Esophagus muscularis mucosa (tissue), 4 donors: ENCODE measurements at places on chromosomes 3 and 15. TPM values are rescaled to one million over a fixed set of nuclear protein-coding genes. Genes with fewer than 3 reads are reported as not detected.

GRCh38 chr15:60583946-60584345 is 105.0 kb upstream of the ICE2 start:
- DNase-seq = no peak

DNA sequence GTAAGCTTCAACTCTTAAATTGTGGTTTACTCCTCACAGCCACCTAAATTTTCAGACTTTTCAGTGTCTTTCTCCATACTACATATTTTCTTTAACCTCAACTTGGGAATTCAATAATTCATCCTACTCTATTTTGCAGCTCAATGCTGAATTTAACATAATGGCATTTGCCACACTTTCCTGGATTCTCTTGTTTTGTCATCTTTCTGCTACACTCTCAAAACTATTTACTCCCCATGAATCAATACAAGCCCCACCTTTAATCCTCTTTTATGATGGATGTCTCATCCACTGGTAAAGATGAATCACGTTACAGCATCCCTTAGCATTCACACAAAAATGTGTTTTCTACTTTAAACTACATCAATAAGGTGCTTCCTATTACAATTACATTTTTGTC is 19.6 kb upstream of the CHMP2B start:
- DNase-seq = no peak

DNA sequence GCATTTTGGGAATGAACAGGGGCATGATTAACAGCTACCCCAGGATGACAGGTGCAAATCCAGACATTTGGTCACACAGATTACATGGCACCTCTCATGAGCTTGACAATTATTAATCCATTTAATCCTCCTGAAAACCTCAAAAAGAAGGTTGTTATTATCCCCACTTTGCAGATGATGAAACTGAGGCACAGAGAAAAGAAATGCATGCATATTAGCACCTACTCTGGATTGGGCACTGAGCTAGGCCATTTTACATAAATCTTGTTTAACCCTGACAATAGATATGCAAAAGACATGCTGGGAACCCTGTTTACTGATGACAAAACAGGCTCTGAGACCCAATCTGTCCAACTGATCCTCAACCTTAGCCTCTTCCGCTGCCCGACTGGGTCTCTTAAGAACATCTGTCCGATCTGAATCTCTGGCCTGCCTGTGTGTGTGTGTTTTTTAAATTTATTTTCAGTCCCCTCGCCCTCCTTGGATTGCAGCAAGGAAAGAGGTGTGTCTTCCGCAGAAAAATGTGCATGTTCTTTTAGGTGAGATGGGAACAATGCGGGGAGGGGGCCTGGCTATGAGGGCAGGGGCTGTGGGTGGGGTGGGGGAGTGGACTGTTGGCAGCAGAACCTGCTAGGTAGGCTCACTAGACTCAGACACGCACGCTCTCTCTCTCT is 162.5 kb downstream of the WNT7A start:
- DNase-seq = no peak

GRCh38 chr15:64461721-64462162 is 1.4 kb downstream of the ZNF609 start:
- no peak for DNase-seq

GRCh38 chr3:97996988-97997387 is 24.8 kb upstream of the RIOX2 start:
- DNase-seq = no peak

DNA sequence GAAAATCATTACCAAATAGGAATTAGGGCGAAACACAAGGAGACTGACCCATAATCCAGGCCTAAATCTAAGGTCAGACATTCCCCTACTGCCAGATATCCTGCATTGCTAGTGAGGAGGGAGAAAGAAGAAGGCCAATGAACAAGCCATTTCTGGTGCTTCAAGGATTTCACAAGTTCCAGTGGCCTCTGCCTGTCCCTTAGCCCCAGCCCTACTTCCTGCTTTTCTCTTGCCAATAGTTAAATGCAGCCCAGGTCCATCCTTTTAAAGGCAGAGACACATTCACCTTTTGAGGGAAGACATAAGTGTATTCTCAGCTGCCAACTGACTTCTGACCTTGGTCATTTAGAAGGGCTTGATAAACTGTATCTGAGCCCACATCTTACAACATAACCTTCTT is 135.8 kb downstream of the ZNF621 start:
- no peak for DNase-seq

GRCh38 chr3:54876694-54877093 is 51.2 kb downstream of the LRTM1 start:
- no peak for DNase-seq

DNA sequence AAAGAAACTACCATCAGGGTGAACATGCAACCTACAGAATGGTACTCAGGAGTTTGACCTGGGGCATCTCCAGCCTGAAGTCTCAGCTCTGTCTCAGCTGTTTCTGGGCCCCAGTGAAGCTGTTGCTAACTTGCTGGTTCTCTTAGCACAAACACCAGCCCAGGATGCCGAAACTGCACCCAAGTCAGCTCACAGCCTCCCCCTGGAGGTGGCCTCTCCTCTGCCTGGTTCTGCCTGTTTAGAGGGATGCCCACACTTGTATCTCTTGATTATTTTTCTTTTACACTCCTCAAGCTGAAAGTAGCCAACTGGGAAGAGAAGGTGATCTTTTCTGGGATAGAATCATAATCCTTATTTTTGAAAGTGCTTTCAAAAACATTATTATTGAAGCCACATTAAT is 289.0 kb upstream of the RASGRP1 start:
- DNase-seq = no peak

DNA sequence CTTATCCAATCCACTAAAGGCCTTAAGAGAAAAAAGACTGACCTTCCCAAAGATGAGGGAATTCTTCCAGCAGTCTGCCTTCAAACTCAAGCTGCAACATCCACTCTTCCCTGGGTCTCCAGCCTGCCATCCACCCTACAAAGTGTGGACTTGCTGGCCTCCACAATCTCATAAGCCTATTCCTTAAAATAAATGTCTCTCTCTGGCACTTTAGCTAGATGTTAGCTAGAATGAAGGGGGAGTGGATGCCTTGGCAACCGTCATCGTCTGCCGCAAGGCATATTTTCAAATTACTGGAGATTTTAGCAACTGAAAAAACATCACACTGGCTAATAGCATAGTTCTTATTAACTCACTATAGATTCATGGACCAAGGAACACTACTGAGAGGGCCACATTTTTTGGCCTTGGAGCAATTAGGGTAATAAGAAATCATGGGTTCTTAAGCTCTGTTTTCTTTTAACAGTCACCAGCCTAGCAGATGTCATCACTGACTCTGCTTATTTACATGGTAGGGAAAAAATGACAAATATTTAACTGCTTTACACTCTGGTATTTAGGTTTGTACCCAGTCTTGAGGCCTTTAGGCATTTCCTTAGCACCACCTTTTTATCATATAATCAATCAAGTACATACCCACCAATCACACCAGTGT is 245.3 kb downstream of the MYRIP start:
- DNase-seq = no peak

DNA sequence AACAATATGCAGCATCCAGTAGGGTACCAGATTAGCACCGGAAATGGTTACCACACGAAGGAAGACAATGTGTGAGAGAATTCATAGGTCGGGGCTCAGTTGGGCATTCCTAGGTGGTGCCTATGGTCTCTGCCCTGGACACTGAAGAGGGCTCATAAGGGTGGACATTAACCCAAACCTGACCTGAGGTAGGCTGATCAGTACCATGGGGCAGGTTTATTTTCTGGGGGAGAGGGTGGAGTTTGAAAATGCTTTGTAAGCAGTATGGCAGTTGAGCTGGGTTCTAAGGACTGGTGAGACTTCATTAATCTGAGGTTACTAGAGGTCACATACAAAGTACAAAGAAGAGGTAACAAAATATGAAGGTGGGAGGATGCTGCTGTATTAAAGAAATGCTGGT is 68.4 kb downstream of the RPL22L1 start:
- no peak for DNase-seq

DNA sequence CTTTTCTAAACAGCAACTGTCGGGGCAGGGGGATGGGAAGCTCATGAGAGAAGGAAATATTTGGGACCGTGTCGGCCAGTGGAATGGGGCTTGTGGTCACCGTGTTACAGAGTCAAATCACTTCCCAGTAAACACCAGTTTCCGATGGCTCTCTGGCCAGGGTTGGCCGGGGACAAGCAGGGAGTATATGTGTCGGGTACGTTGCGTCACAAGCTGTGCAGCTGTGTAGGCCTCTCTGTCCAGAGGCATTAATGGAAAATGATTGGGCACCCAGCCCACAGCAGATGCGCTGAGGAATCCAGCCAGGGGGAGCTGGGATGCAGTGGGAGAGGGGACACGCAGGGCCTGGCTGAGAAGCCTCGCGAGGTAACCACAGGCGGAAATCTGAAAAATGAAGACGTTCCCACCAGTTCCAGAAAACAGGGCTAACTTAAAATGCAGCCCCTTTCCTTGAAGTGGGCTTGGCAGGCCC is 15.8 kb upstream of the ALDH1A3 start:
- DNase-seq = no peak

- DNase-seq = no peak
These were observed 330.8 kb upstream of the AGTR1 start for GRCh38 chr3:148366743-148367410.

DNA sequence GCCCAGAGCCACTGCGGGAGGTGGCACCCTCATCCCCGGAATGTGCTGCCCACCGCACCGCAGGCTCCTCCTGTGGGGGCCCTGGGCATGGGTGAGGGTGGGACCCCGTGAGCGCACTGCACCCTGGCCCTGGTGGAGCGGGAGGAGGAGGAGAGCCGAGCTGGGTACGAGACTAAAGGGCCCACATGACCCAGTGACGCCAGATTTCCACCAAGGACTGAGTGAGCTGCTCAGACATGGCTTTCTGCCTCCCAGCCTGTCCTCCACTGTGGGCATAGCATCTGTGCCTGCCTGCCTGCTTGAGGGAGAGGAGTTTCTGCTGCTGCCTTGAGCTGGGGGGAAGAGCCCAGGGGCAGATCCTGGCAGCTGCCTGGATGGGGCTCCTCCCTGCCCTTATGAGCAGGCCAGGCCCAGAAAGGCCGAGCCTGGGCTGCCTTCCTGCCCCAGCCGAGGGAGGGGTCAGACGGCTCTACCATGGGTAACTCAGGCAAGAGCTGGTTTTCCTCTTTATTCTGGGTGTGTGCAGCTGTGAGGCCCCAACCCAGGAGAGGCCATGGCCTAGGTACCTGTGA is 88.4 kb downstream of the VGLL4 start:
- no peak for DNase-seq

DNA sequence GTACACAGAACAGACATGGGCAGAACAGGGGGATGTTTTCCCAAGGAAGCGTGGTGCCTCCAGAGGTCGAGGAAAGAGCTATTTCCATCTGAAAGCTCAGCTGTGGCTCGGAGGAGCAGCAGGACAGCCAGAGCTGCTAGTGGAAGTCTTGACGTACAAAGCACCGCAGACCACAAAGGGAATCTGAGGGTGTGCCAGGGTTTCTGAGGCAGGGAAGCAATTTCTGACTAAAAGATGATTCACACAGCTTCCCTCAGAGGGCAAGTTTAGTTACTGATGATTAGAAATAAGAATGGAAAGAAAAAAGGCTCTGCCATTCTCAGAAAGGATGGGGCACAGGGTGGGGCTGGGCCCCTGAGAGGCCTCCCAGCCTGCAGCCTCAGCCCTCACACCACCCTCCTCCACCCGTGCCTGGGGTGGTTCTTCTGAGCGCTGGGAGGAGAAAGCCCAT is 45.8 kb upstream of the SEC13 start:
- no peak for DNase-seq

The FETUB gene
- total RNA-seq = not detected

The LRRIQ4 gene
- not detected for total RNA-seq

The ACSBG1 gene
- 2.3 TPM for total RNA-seq

The CDCP1 gene
- total RNA-seq = 6.4 TPM

The IL12A gene
- total RNA-seq = 0.42 TPM

The UBR1 gene
- total RNA-seq = 23.7 TPM
